Spinal cord (tissue), 10 donors: ENCODE measurements at places on chromosomes 6 and 20. TPM values are rescaled to one million over a fixed set of nuclear protein-coding genes. Genes with fewer than 3 reads are reported as not detected.

SLC22A16 gene
- total RNA-seq, result 0.66 TPM

GRCh38 chr6:143675946-143676345 is 1.8 kb upstream of the PHACTR2 start:
- H3K27me3 ChIP-seq, result peaks cover 6% of the 10 kb centered on the region
- H3K36me3 ChIP-seq, result no peaks in the 10 kb centered on the region
- H3K4me3 ChIP-seq, result no peak overlapping the region
- no peak for DNase-seq
- no peaks in the 10 kb centered on the region for H3K4me1 ChIP-seq

- no peak for DNase-seq
- no peak overlapping the region for H3K4me3 ChIP-seq
- no peaks in the 10 kb centered on the region for H3K27me3 ChIP-seq
- no peaks in the 10 kb centered on the region for H3K4me1 ChIP-seq
- H3K27ac ChIP-seq, result no peak overlapping the region
Observed at GRCh38 chr6:160420969-160421556, 72.9 kb downstream of the SLC22A3 start.

DCDC2 gene
- total RNA-seq, result 2.4 TPM
